ENCODE measurements at places on chromosomes 11 and 22.

DNA sequence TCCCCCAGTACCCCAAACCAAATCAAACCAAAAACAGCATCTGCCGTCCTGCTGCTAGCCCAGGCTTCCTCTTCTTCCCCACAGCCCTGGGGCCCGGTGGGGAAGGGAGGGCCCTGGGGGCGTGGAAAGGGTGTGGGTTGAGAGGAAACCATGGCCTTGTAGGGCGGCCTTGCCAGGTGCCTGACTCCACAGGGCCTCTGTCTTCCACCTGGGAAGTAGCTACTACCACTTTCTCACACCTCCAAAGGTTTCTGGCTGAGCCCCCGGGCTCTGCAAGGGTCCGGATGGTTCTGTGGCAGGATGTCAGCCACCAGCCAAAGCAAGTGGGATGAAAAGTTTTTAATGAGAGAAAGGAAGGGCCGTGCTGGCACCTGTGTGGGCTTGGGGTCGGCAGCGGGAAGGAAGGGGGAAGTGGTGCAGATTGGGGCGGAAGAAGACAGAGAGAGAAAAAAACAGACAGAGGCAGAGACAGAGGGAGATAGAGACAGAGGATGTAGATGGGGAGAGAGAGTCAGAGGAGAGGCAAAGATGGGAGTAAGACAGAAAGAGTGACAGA, 10.5 kb downstream of the TPST2 start:
- no peak for DNase-seq

DNA sequence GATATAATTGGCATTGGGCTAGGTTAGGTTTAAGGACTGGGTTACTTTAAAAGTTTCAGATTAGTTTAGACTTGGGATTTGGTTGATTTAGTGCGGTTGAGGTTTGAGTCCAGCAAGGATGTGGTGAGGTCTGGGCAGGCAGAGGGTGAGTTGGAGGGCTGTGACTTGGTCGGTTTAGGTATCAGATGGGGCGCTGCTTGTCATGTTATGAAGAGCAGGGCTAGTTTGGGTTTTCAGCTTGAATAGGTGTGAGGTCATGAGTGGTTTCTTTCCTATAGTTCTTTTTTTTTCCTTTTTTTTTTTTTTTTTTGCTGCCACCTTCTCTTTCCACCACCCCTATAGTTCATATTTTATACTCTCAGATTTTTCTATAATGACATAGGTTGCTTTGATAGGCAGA, 4.8 kb downstream of the CLCF1 start:
- no peak for DNase-seq

DNA sequence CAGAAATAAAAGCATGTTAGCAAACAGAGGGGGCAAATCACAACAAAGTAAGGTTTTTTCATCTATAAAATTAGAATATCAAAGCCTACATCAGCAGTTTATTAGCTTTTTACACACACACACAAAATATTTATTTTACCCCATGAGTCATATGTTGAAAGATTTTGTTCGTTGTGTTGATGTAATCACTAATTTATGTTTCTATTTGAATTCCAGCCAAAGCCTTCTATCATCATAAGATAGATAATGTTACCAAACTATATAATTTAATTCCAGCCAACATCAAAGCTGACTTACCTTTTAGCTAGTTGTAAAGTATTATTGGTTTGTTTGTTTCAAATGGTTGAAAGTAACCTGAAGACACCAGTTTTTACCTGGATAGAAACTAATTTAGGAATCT, 458.0 kb upstream of the ARHGAP42 start:
- no peak for DNase-seq

DNA sequence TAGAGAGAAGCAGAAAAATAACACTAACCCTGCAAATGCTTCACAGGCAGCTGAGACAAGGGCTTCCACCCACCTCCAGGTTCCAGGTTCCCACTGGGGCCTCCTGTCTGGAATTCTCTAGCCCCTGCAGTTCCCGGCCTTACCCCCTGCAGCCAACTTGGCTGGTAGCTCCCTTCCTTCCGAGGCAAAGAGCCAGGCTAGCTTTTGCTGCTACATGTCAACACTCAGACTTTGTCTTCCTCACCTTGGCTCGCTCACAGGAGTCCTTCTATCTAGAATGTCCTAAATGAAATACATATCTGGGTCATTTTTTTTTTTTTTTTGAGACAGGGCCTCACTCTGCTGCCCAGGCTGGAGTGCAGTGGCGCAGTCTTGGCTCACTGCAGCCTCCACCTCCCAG, 9.9 kb upstream of the TTLL1 start:
- DNase-seq, result no peak
